ENCODE measurements at places on chromosomes 7 and 10.

DNA sequence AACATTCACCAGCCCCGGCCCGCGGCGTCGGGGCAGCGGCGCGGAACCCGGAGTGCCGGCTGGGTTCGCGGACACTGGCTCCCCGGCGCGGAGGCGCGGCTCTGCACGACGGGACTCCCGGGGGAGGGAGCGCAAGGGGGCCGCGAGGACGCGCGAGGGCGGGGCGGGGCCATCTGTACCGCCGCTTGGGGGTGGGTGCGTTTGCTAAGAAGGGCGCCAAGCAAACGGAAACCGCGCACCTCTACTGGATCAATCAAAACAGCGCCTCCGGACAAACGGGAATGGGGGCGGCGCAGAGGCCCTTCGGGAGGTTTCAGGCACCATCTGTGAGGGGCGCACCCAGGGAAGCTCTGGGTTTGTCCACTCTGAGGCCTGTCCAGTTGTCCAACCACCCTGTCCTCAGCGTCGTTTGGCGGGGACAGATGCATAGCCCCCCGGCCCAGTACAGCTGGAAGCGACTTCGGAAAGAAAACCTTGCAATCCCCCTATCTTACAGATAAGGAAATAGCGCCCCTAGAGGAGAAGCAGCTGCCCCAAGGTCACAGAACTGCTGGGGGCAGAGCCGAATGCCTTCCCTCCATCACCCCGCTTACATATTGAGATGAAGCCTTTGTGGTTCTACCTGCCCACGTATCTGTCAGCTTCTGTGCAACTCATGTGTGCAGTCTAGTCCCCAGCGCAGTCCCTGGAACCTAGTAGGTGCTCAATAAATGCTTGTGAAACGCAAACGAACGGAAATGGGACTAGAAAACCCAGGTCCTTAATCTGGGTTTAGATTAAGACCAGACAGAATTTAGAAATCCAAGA, 10.7 kb upstream of the SLIT1 start:
- peak; percentile 81 for DNase-seq

DNA sequence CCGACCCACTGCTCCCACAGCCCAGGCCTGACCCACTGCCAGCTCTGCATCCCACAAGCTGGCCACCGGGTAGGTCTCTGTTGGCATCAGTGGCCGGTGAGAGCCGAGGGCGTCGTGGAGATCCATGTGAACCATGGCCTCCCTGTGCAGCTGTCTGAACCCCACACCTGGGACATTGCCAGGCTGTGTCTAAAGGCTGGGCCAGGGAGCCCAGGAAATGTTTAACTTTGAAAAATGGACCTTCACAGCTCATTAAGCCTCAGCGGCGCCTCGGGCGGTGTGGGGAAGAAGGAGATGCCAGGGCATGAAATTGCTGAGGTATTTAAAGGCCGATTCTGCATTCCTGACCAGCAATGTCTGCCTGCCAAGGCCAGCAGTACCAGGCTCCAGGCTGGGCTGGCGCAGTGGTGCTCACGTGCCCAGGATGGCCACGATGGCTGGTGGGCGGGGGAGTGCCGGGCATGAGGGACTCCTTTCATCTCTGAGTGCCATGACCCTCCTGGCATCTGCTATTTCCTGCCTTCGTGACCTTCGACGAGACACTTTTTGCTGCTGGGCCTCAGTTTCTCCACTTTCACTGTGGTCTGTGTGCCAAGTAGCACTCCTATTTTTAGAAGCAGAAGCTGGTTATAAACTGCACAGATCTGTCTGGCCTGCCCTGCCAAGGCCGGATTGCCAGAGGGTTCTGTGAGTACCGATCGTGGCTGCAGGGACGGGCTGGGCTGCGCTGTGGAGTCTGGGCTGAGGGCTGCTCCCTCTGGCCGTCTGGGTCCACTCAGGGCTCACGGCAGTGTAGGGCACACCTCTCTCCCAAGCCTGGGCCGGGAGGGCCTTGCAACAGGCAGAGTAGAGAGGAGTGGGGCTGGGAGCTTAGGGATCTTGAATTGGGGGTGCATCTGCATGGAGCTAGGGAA, 21.8 kb downstream of the ELFN1 start:
- no peak for DNase-seq

DNA sequence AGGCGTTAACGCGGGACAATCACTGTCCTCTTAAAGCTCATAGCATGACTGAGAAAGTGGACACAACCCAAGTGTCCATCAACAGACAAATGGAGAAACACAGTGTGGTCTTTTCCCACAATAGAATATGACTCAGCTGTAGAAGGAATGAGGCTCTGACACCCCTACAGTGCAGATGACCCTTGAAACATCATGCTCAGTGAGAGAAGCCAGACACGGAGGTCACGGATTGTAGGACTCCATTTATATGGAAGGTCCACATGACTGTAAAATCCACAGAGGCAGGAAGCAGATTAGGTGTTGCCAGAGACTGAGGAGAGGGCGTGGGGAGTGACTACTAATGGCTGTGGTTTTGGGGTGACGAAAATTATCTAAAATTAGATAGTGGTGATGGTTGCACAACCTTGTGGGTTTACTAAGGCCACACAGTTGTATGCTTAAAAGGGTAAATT, 6.1 kb upstream of the NCAPG2 start:
- peak; percentile 39 for DNase-seq

DNA sequence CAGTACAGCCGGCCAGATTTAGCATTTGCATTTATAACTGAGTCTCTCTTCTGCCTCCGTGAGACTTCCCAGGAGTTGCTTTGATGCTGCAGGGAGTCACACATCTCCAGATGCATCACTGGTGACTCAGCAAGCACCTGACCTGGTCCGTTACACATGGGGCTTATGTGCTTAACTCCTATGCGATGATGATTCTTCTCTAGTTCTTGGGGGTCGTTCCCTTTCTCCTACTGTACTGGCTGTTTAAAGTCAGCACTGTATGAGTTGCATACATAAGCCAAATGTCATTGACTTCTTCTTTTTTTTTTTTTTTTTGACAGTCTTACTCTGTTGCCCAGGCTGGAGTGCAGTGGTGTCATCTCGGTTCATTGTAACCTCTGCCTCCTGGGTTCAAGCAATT, 13.0 kb upstream of the AKR1E2 start:
- DNase-seq, result no peak

DNA sequence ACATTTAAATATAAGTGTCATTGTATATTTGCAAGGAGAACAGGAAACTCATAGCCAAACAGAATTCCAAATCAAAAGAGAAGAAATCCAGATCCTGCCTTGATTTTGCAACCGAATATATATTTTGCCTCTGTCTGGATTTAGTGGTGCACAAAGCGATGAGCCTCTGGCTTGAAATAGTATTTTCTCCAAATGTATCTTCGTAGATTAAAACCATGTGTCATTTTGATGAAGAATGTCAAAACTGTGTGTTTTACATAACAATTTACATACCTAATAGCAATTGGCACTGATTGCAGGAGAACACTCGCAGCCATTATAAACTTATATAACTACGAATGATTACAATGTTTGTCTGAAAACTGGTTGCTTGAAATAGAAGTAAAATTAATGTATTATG, 156.4 kb downstream of the ARID5B start:
- DNase-seq, result no peak

Data from activated CD8-positive, alpha-beta T cell treated with anti-CD3 and anti-CD28 coated beads for 36 hours (primary cell).